Activated CD4-positive, alpha-beta T cell treated with anti-CD3 and anti-CD28 coated beads, Interleukin-2, amount 50 U/mL, for 4 hours (primary cell): ENCODE measurements at places on chromosomes 5 and 9.

DNA sequence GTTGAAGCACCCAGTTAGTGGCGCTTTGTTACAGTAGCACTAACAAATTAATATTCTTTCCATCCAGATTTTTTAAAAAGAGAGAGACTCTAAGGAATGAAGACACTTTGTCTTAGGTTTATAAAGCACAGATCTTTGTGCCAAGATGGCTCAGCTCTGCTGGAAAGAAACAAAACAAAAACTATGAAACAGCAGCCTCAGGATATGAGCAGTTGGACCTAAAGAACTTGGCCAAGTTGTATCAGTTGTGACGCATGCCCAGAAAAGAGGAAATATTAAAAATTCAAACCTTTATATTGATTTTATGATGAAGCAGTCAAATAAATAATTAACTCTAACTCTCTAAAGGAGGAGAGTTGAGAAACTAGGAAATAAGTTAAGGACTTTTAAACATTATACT lies 427.2 kb downstream of the SPOCK1 start:
- DNase-seq, result no peak

- DNase-seq, result no peak
These were observed 21.1 kb upstream of the EXOC3 start for GRCh38 chr5:421901-422300.

GRCh38 chr5:42668254-42668653 lies 88.4 kb upstream of the CCDC152 start:
- DNase-seq, result no peak

GRCh38 chr5:87390075-87390474 lies 22.7 kb downstream of the CCNH start:
- no peak for DNase-seq

- DNase-seq, result no peak
These were observed 111.2 kb upstream of the IL12B start for GRCh38 chr5:159441441-159441840.

DNA sequence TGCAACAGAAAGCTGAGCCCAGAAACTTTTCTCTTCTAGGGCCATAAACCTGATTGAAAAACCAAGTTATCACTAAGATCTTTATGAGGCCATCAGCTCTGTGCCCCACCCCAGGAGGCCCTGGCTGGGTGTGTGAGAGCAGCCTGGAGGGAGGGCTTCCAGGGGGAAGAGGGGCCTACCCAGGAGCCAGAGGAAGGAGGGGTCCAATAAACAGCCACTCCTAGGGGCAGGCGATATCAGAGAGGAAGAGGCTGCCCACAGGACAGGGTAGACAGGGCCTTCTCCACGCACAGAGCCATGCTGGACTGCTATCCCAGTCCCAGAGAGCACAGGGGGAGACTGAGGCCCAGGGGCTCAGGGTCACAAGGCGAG lies 4.5 kb upstream of the CDX1 start:
- no peak for DNase-seq

DNA sequence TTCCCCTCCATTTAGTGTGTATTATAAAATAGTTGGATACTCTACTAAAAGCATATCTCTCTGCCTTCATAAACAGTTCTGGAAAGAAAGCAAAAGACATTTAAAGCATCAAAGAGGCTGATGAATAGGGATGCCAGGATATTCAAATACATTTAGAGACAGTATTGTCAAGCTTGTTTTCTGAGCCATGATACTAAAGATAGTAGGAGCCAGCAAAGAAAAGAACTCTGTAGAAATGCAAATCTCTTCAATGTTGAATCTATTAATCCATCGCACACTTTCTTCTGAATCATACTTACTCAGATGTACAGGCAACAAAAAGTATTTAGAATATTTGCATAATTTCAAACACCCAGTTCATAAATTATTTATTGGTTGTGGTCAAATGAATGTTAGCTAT lies 207.1 kb upstream of the MEF2C start:
- DNase-seq, result no peak

DNA sequence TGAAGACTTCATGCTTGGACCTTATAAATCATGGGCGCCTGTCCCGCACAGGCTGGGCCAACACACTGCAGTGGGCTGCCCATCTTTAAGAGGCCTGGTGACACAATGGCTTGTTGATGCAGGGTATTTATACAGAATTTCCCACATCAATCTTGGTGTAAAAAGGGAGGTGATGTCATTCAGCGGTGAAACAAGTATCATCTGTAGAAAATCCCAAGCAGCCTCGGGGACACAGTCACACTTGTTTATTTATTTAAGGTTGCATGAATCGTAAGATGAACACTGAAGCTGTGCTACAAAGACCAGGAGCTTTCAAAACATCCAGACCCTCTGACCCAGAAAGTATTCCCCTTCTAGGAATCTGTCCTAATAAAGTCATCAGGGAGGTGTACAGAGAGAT lies 40.5 kb downstream of the SMIM23 start:
- no peak for DNase-seq

DNA sequence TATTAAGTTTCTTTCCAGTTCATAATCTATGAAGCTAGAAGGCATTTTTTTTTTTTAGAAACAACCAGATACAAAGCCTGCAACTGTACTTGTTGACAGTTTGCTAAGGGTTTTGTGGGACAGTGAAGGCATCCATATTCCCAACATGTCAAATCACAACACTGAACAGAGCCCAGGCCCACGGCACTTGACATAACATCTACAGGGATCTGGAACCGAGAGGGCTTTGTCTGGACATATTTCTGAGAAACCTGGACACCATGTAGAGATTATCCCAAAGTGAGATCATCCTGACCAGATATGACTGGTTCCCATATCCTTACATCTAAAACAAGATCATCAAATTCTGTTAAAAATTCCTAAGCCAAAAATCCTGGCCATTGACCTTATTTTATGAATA lies 336.3 kb downstream of the ACTL7B start:
- no peak for DNase-seq

DNA sequence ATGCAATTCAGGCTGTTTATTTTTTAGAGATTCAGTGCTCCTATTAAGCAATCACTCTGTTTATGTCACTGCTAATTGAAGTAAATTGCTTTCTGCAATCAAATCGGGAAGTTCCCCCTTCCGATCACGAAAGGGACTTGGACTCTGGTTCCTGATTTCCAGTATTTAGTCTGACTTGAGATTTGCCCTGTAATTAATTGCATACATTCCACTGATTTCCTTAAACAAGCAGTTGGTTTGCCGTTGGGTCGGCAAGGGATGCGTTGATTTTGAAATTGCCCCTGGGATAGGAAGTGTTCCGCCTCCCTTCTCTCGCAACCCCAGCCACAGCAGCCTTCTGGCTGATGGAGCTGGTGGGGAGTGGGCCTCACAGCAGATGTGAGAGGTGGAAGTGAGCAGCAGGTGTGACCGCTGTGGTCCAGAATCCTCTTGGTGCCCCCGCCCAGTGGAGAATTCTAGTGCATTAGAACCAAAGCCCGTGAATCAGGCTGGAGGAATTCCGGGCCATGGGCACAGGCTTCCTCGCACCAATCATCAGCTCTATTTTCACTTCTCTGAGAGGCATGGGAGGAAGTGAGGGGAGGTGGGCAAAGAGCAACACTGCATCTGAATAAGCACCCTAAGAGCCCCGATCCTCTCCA lies 102.5 kb downstream of the SPRY4 start:
- no peak for DNase-seq

GRCh38 chr5:135569755-135570452 lies 8.9 kb downstream of the CXCL14 start:
- DNase-seq, result no peak

- no peak for DNase-seq
These were observed 83.0 kb upstream of the RIOK2 start for GRCh38 chr5:97266076-97266475.

DNA sequence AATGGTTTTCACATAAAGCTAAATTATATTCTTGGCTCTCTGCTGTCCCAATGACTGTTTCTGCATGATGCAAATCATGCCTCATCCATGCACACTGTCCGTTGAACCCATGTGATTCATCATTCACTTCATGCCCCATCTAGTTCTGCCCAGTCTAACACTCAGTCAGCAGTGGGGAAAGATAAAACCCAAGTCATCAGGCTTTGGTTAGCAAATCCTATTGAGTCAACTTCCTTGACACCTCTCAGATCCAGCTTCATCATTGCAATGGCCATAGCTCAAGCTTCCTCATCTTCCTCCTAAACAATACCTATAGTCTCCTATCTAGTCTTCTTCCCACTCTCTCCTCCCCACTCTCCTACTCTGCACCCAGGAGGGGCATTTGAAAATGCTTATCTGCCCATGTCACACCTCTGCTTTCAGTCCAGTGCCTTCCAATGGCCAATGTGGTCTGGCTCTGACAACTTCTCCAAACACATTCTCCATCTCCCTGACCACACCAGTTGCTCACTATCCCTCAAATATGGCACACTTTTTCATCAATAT lies 266.0 kb upstream of the TRIM32 start:
- no peak for DNase-seq

DNA sequence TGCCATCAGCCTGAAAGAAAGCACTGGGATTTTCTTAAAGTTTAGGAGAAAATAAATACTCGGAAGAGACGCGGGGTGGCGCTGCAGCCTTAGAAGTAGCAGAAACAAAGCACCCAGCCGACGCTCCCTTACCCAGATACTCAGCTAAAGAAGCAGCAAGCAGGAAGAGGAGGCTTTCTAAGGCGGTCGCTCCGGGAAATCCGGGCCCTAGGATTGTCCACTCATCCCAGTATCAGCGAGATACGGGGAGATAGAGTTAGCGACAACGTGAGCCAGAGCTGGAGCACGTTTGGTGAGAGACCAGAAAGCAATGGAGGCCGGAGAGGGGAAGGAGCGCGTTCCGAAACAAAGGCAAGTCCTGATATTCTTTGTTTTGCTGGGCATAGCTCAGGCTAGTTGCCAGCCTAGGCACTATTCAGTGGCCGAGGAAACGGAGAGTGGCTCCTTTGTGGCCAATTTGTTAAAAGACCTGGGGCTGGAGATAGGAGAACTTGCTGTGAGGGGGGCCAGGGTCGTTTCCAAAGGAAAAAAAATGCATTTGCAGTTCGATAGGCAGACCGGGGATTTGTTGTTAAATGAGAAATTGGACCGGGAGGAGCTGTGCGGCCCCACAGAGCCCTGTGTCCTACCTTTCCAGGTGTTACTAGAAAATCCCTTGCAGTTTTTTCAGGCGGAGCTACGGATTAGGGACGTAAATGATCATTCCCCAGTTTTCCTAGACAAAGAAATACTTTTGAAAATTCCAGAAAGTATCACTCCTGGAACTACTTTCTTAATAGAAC lies at the start of gene PCDHB2:
Gene PCDHB2, plus strand, starts transcription at position 135 of the 782 bp plus-strand sequence. Its CDS starts 176 bp downstream, at position 311.
- DNase-seq, result no peak

GRCh38 chr9:106358331-106358730 lies 504.6 kb upstream of the ZNF462 start:
- no peak for DNase-seq

DNA sequence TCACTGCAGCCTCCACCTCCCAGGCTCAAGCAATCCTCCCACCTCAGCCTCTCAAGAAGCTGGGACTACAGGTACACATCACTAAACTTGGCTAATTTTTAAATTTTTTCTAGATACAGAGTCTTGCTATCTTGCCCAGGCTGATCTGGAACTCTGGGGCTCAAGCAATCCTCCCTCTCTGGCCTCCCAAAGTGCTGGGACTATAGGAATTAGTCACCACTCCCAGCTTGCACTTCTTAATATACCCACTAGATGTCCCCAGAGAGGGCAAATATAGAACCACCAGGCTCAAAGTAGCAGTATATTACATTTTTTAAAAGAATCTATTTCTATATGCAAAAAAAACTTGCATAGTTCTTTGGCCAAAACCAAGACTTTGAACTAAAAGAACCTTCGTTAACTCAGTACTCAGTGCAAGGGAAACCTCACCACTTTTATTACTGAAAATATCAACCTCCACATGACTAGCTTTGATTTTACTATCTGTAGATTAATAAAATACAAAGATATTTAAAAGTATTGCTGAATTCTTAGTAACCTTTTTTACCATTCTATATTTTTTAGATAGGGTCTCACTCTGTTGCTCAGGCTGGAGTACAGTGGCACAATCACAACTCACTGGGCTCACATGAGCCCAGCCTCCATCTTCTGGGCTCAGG lies 25.8 kb upstream of the HSD17B3 start:
- peak; percentile 19 for DNase-seq

DNA sequence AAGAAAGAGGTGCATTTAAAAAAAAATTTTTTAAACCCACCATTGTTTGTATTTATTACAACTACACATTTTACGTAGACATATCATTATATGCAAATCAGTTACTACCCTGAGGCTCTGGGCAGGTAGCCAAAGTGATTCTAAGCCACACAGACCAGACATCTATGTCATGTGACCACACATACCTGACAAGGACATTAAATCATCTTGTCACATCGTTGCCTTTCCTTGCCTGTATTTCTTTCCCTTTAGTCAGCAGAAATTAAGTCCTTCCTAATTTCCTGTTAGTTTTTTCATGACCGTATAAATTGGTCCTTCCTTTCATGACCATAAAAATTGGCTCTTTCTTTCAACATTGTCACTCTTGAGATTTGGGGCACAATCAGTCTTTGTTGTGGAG lies 134.2 kb upstream of the MARCHF11 start:
- DNase-seq, result no peak

- DNase-seq, result no peak
These were observed 125.9 kb upstream of the FSTL4 start for GRCh38 chr5:133738271-133738670.

GRCh38 chr5:117955831-117956230 lies 1032.5 kb downstream of the DTWD2 start:
- no peak for DNase-seq

DNA sequence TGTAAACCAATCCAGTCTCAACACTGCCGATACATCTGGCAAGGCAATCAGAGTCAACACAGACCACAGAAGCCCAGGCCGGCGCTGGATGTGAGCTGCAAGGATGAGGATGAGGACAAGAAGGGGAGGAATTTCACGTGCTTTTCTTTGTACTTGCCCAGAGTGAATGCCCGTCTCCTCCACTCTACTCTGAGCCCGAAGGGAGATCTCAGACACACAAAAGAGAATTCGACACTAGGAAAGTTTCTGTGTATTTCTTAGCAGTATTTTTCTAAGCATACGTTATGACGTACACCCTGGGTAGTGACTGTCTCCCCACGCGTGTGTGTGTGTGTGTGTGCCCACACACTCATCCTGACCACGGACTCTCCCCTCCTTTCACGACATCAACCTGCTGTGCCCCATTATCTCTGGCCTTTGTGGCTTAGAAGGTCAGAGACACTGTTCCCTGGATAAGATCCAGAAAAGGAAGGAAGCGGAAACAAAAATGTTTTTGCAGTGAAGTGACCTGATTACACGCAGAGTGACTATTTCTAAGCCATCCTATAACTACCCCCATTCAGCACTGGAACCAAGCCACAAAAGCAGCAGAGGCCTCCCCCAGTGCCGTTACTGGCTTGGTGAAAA lies 227.3 kb upstream of the DAPK1 start:
- DNase-seq, result no peak

DNA sequence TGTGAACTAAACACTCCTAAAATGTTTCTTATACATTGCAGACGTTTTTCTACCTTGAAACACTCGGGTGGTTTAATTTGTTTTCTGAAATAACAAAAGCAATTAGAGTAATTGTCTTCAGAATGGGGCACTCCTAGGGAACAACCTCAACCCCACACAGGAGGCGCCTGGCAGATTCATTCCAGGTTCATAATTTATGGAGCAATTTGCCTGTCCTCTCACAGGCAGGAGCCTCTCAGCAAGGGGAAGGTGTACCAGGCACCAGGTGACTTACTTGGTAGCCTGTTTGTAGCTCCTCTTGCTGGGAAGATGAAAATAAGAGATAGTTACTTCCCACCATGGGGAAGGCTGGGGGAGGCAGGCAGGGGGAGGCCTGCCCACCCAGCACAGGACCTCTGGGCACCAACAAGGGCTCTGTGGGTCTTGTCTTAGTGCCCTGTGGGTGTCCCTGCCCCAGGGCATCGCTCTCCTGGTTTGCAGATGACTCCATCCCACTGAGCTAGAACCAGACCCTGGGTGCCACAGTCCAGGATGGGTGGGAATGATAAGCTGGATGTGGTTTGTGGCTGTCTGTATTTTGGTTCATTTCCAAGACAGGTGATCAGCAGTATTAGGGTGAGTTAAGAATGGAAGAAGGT lies 144.4 kb downstream of the FSTL4 start:
- DNase-seq, result no peak
